H1 (cell line): ENCODE measurements at places on chromosomes 2 and 18. TPM values are rescaled to one million over a fixed set of nuclear protein-coding genes. Genes with fewer than 3 reads are reported as not detected.

- DNase-seq = no peak
These were observed 16.5 kb downstream of the BOK start for GRCh38 chr2:241574911-241575623.

- no peak for DNase-seq
These were observed 40.0 kb upstream of the LAPTM4A start for GRCh38 chr2:20091305-20091991.

GRCh38 chr2:3604991-3605961 is 10.4 kb downstream of the COLEC11 start:
- DNase-seq = no peak

DNA sequence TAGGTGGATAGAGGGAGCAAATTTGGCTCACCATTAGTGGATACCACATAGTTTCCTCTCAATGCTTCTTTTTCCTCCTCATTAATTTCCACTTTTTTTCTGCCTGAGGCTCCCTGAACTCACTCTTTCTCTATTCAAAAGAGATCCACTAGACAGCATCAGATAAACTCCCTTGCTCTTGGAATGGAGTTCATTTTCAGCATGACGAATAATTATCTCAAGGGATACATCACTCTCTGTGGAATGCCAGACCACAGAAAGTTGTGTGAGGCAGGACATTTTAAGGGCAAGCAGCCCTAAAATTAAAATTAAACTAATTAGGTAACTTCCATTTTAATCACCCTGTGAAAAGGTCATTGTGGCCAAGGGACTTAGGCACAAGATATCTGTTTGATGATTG is 1920.1 kb upstream of the CELF4 start:
- DNase-seq = no peak

DNA sequence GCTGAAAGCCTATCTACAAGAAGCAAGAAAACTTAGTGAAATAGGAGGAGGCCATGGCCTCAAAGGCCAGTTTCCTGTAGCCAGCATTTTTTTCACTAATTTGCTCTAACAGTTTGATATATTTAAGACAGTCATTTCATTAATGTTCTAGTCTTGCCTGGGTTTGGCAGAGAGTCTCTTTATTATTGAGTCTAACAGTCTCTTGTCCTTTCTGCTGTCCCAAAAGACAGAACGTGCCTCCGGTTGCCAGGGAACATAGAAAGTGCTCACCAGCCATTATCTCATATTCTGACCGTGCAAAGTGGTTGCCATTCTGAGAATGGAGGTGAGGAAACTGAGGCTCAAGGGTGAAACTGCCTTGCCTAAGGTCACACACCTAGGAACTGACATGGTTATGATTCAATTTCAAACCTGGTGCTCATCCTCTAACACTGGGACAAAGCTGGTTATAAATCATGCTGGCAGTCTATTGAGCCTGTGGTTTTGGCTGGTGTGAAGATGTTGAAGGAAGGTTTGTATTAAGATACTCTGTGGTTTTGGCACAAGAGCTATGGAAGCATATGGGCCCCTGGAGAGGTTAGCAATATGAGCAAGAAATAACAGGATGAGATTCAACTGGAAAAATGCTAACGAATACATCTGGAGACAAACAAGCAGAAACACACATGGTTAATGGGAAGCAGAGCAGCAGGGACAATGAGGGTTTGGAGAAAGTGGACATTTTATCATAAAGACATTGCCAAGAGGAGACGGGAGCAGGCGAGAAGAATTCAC is 903.3 kb upstream of the KLHL29 start:
- DNase-seq = no peak

DNA sequence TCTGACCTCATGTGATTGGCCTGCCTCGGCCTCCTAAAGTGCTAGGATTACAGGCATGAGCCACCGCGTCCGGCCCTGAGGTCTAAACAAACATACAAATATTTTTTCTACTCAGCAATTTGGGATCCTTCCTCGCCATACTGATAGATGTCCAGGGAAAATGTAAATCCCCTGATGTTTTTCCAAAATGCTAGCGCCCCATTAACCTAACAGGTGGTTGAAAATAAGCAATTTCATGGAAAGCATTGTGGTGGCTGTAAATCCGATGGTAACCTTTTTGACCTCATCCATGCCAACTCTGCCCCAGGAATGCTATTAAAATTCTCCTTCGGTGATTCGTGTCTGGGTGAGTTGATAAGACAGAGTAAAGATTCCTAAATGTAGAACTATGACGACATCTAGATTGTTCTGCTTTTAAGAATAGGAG is 19.3 kb downstream of the GEMIN6 start:
- no peak for DNase-seq

RNF103 gene
- total RNA-seq = 6.0 and 7.4 TPM in 2 replicates

MAP3K19 gene
- not detected in 2 replicates for total RNA-seq

MC4R gene
- not detected in 2 replicates for total RNA-seq

ADD2 gene
- 166 and 170 TPM in 2 replicates for total RNA-seq
